NCI-H187 treated with DMSO at 0.1 percent for 48 hours (cell line): ENCODE measurements at places on chromosomes 3 and 15.

GRCh38 chr3:79339846-79340245 is 428.0 kb downstream of the ROBO1 start:
- DNase-seq = no peak

GRCh38 chr3:160027541-160028195 is 39.0 kb downstream of the IL12A start:
- DNase-seq = no peak

DNA sequence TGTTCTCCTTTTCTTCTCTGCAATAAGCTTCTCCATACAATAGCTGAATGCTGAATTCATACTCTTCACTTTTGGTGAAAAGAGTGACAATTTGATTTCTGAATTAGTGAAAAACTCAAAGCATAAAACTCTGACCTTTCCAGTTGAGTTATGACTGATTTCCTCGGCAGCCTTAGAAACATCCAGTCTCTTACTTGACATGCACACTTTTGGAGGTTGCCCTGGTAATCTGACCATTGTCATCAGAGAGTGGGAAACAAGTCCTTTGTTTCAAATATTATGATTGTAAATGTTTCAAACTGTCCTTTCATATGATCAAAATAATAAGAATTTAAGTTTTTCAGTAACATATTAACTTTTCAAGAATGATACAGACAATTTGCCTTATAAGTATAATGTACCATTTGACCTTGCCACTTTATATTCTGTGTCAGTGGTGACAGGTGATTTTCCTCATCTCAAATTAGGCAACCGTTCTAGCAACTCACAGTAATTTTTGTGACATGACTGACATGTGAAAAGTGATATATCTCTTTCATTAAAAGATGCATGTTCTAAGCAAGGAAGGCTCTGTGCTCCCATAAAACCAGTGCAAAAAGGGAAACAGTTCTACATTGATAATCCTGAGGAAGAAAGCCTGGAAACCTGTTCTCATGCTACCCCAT is 507.6 kb upstream of the ROBO2 start:
- no peak for DNase-seq

DNA sequence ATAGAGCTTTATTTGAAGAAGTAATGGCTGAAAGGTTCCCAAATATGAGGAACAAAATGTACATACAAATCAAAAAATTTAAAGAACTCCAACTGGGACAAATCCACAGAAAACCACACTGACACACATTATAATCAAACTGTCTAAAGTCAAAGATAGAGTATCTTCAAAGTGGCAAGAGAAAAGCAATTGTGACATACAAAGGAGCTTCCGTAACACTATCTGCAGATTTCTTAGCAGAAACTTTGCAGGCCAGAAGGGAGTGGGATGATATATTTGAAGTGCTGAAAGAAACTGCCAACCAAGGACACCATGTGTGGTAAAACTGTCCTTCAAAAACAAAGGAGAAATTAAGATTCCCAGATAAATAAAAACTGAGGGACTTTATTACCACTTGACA is 91.9 kb downstream of the SENP2 start:
- DNase-seq = no peak
